Uterus (tissue), 4 donors: ENCODE measurements at places on chromosomes 13 and 19.

GRCh38 chr13:35255241-35255640 is 221.2 kb downstream of the MAB21L1 start:
- no peak for DNase-seq

GRCh38 chr13:55341891-55342290 is 1798.8 kb upstream of the PRR20A start:
- no peak for DNase-seq

- DNase-seq = no peak
Measured at GRCh38 chr19:37572203-37572602, 22.4 kb downstream of the ZNF571 start.

DNA sequence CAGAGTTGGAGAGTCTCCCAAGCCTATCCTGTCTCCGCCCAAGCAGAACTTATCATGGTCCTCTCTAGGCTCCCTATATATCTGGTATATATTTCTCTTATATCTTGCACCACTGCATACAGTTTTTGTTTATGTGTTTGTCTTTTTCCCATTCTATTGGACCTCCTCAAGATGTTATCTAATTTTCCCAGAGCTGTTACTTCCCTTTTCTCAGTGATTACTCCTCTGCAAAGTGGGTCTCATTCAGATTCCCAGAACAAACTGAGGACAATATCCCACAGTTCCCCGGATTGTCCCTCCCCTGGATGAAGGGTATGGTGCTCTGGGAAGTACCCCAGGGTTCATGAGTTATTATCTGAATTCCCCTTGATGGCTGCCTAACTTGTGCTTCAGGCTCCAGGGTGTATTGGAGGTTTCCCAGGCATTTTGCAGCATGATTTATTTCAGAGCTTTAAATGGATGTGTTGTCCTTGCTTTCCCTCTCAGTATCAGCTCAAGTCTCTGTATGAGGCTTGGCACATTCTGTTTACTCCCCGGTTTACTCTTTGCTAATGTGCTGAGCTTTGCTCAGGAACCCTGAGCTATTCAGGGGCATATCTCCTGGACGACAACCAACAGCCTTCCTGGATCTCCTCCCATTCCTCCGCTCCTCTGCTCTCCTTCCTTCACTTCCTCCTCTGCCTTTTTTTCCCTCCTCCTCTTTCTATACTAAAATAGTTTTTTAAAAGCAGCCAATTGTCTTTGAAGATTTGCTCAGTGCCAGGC is 329.3 kb downstream of the SPRY2 start:
- no peak for DNase-seq

GRCh38 chr13:44159633-44160279 is 213.9 kb upstream of the SERP2 start:
- DNase-seq = no peak
